Muscle of back (tissue), 13 donors: ENCODE measurements at places on chromosomes 5 and 9.
A peak's percentile ranks its signal among the peaks of the same experiment; 100 is the strongest.

GRCh38 chr9:125758986-125759763 is 12.0 kb downstream of the PBX3 start:
- DNase-seq, result no peak

DNA sequence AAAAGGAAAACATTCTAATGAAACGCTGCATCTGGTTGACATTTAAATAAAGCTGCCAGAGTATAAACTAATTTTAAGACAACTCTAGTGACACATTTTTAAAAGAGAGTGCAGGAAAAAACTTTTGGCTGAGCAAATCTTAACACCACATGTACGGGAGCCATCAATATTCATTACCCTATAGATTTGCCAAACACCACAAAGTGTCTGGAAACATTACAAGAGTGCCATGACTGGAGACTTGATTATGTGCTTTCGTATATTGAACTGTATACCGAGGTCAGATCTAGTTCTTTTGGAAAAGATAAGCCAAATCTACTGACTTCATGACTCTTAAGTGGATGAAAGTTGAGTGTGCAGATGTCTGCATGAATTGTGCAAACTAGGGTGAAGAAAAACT is 10.6 kb upstream of the DMRT2 start:
- DNase-seq, result no peak

DNA sequence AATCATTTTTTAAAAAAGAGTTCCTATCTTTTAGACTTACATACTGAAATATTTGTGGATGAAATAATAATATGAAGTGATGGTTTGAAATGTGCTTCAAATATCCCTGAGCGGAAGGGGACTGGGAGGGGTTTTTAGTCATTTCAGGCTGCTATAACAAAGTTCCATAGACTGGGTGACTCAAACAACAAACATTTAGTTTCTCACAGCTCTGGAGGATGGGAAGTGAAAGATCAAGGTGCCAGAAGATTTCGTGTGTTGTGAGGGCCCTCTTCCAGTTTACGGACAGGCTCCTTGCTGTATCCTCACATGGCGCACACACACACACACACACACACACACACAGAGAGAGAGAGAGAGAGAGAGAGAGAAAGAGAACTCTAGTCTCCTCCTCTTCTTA is 27.1 kb upstream of the TEX10 start:
- DNase-seq, result peak; percentile 64

- DNase-seq, result no peak
Measured at GRCh38 chr5:77550406-77550805, 58.3 kb upstream of the WDR41 start.

GRCh38 chr9:2086971-2087370 is 71.8 kb downstream of the SMARCA2 start:
- DNase-seq, result no peak

GRCh38 chr5:105032917-105033316 is 1470.3 kb upstream of the NUDT12 start:
- DNase-seq, result no peak

DNA sequence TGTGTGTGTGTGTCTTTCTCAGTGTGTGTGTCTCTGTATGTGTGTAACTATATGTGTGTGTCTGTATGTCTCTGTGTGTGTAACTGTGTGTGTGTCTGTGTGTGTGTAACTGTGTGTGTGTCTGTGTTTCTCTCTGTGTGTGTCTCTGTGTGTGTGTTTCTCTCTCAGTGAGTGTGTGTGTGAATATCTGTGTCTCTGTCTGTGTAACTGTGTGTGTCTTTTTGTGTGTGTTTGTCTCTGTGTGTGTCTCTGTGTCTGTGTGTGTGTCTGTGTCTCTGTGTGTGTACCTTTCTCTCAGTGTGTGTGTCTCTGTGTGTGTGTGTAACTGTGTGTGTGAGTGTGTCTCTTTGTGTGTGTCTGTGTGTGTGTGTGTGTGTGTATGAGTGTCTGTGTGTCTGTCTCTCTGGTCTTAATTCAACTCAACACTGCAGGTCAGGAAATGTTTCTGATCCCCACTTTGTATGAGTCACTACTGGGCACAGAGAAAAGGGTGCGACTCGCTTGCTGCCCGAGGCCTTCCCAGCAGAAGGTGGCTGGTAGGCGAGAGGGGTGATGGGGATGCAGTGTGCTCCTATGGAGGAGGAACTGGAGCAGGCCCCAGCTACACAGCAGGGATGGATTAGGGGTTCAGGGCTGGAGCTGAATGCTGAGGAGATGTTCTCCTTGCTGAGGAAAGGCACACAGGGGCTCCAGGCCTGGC is 52.1 kb downstream of the NSG2 start:
- DNase-seq, result no peak

GRCh38 chr5:71587766-71588532 is 809 bp downstream of the MCCC2 start:
- DNase-seq, result no peak

DNA sequence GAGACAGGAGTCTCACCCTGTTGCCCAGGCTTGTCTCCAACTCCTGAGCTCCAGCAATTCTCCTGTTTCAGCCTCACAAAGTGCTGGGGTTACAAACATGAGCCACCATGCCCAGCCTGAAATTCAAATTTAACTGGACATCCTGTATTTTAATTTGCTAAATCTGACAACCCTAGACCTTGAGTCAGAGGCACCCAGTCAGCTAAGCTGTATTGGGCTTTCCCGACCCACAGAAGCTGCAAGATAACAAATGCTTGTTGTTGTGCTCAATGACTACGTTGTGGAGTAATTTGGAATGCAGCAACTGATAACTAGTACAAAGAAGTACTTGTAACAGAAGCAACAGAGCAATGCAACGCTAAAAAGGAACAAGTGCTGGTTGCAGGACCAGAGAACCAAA is 533.1 kb downstream of the NTRK2 start:
- DNase-seq, result no peak

- no peak for DNase-seq
Measured at GRCh38 chr9:93345643-93346230, 105.7 kb upstream of the FAM120A start.

DNA sequence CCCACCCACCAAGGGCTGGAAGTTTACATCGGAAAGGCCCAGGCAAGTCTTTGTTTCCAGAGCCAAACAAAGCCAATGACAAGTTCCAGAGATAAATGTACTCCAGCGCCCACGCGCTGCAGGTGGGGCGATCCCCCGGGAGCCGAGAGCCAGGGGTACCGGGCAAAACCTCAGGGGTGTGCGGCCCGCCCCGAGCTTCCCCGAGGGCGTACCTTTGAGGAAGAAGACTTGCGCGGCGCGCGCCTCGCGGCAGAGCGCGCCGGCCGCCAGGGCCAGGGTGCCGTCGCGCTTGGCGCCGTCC is 671 bp downstream of the DUSP1 start:
- DNase-seq, result no peak

GRCh38 chr5:170493028-170493820 is 10.6 kb upstream of the KCNIP1 start:
- no peak for DNase-seq

GRCh38 chr5:4065472-4066320 is 470.1 kb downstream of the IRX1 start:
- DNase-seq, result no peak
